Stimulated activated CD4-positive, alpha-beta T cell treated with anti-CD3 and anti-CD28 coated beads, TNF-alpha, amount 100 ng/mL, for 24 hours (primary cell): ENCODE measurements at places on chromosomes 1 and 21.

- no peak for DNase-seq
These were observed 64.8 kb downstream of the PRDM2 start for GRCh38 chr1:13764588-13765332.

- no peak for DNase-seq
These were observed 17.4 kb downstream of the HYI start for GRCh38 chr1:43436371-43436770.

- no peak for DNase-seq
These were observed 7.4 kb downstream of the SH2D2A start for GRCh38 chr1:156809281-156809680.

DNA sequence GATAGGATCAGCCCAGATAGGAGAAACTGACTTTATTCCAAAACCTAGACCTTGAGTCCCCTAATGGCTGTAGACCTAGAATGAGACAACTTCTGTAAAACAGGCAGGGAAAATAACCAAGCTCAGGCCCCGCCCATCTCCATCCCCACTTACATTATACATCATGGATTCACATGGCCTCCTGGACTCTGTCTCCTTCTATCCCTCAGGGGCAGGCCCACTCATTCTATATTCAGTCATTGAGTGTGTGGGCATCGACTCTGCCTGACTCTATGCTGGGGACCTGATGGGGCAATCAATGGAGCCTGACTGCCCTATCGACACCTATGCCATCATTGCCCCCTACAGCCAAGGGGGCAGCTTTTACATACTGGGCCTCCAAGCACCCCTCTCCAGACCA is 6.4 kb downstream of the AVPR1B start:
- no peak for DNase-seq

- DNase-seq = no peak
These were observed 116.8 kb downstream of the RABGAP1L start for GRCh38 chr1:174276087-174276486.

DNA sequence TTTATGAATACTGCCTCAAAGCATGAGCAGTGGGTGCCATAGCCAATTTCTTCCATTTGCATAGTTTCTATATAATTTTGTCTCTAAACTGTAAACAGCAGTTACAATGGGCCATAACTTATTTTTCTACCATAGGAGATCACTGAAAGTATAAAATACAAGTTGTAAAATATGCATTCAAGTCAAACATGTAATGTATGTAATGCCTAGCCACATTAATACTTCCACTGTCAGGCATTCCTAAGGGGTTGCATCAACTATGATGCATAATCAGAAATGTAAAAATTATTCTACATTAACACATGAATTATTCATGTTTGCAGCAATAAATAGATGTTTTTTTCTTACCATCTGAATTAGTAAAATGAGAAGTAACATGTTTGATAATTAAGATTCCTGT is 560.3 kb upstream of the ZP4 start:
- no peak for DNase-seq

GRCh38 chr1:225998560-225999226 is 450 bp downstream of the SDE2 start:
- DNase-seq = no peak

DNA sequence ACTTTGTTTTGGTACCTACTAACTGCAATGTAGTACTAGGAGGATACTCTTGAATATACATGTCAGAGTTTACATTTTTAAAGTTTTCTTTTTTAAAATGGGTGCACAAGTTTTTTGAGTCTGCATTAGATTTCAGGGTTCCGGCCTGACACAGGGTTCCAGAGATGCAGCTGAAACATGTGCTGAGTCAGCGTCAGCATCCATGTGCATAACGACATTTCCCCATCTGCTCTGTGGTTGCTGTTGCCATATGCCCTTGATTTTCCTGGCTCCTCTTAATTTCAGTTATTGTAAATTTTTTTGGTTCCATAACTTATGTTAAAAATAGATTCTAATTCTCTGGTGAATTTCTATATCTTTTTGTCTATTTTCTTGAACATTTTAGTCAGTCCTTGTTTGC is 12.3 kb upstream of the METTL13 start:
- no peak for DNase-seq

- DNase-seq = no peak
These were observed 60.0 kb downstream of the NRIP1 start for GRCh38 chr21:15004721-15005370.

- DNase-seq = no peak
These were observed 104.6 kb downstream of the TLR5 start for GRCh38 chr1:223038288-223039006.

DNA sequence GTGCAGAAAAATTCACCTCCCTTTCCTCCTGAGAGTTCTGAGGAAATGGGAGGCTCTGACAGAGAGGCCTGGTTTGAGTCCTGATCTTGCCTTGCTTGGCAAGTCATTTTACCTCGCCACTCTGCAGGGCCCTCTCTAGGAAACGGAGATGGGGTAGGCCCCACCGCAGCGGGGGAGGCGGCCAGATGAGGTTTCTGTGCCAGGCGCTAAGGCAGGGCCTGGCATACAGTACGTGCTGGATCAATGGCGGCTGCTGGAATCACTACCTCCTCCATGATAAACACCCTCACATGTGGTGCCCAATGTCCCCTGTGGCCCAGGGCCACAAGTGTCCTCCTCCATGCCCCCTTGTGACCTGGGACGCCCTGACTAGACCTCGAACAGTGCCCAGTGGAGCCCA is 499 bp upstream of the PLEKHG5 start:
- no peak for DNase-seq

- no peak for DNase-seq
These were observed 171.3 kb downstream of the HHAT start for GRCh38 chr1:210499956-210500355.

DNA sequence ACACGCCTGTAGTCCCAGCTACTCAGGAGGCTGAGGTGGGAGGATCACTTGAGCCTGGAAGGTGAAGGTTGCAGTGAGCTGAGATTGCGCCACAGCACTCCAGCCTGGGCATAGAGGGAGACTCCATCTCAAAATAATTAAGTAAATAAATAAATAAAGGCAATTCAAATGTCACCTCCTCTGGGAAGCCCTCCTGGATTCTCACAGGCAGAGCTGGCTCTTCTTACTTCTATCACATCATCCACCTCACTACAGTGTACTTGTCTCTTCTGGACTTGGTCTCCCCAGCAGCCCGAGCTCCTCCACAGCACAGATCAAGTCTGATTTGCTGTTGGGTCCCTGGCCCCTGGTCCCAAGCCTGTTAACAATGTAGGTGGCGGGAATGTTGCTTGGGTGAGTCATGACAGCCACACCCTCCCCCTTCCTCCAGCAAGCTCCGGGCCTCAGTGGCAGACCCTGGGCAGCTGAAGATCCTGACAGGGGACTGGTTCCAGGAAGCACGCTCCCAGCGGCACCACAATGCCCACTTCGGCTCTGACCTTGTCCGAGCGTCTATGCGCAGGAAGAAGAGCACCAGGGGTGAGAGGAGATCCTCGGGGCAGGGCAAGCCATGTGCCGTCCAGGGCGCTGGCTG is 5.3 kb downstream of the SYTL1 start:
- DNase-seq = no peak

DNA sequence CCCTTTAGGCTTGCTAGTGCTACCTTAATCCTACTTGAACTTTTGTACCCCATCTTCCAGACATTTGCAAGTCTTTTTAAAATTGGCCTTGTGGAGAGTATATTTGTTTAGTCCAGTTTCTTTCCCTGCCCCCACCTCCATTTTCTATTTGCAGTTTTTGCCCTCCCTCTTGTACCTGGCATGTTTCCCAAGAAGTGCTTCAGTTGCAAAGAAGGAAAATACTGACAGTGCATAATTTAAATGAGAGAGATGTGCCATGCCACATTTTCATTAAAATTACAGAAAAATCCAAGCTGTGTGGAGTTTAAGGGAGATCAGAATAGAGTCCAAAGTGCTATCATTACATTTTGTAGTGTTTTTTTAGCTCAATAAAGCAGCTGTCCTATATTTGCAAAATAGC is 150.0 kb upstream of the ADGRL2 start:
- no peak for DNase-seq

GRCh38 chr1:115051850-115052249 is 22.2 kb downstream of the TSHB start:
- no peak for DNase-seq

GRCh38 chr1:55374801-55375616 is 159.8 kb upstream of the USP24 start:
- DNase-seq = no peak

DNA sequence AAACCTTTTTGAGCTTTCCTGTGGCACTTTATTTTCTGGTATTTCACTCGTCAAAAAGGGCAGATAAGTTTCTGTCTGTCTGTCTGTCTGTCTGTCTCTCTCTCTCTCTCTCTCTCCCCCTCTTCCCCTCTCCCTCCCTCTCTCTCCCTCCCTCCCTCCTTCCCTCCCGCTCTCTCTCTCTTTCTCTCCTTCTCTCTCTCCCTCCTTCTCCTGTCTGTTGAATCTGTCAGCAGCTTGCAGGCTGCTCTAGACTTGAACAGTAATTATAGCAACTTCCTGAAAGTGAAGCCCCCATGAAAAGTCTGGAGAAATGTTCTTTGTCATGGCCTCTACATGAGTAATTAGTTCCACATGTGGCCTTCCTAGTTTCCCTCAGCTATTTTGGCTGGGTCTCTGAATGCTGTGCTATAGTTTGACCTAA is 275.2 kb upstream of the C1orf105 start:
- DNase-seq = no peak

DNA sequence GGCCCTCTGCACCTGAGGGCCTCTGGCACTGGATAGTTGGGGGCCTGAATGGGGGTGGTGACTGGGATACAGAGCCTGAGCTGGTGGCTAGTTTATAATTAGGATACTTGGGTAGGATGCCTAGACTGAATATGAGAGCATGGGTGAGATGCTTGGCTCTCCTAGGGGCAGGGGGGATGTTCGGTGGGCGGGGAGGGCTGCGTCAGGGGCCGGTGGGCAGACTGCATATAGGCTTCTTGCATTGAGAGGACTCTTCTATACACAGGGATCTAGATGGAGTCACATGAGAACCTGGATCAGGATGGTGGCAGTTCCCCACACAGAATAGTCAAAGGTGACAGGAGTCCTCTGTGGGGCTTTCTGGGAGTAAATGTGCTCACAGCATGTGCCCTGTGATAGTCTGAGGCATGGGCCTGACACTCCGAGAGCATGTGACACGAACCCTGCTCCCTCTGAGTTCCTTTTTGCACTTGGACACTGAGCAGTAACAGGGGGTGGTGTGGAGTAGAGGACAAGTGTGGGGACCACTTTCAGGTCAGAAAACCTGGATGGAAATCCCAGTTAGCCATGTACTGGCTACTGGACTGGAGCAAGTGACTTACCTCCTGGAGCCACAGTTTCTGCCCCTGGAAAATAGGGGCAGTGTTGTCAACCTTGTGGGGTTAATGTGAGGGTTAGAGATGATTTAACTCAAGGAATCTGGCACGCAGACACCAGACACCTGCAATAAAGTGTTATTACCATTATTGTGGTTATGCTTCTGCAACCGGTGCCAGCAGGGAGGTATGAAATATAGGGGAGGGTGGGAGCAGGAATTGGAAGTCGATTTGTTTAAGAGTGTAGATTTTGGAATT is 2.2 kb downstream of the MAP7D1 start:
- no peak for DNase-seq

DNA sequence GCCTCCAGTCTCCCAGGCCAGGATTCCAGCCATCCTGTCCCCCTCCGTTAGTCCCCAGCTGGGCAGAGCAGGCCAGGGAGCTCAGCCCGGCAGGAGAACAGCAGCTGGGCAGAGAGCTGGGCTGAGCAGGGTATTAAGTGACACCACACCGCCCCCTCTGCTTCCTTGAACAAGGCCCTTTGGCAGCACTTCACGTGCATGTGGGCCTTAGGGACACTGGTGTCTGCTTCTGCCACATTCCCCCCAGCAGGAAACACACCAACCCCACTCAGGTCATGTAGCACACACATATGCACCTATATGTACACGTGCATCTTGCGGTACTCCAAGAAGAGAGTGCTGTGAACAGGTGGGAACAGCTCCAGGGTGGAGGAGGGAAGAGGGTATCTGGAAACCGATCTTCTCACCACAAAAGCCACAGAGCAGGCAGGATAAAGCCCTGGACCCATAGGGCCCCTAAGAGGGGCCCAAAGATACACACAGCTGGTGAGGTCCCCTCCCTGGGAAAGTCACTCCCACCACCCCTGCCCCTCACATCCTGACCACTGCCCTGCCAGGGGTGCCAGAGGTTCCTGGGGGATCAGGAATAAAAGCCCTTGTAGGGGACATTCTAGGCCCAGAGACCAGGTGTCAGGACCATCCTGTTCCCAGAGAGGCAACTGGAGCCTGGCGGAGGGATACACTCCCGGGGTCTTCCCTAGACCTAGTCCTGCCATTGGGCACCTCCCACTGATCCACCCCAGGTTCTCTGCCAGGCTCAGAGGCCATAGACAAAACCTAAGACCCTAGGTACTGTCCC is 4.5 kb downstream of the EPHA2 start:
- DNase-seq = no peak

DNA sequence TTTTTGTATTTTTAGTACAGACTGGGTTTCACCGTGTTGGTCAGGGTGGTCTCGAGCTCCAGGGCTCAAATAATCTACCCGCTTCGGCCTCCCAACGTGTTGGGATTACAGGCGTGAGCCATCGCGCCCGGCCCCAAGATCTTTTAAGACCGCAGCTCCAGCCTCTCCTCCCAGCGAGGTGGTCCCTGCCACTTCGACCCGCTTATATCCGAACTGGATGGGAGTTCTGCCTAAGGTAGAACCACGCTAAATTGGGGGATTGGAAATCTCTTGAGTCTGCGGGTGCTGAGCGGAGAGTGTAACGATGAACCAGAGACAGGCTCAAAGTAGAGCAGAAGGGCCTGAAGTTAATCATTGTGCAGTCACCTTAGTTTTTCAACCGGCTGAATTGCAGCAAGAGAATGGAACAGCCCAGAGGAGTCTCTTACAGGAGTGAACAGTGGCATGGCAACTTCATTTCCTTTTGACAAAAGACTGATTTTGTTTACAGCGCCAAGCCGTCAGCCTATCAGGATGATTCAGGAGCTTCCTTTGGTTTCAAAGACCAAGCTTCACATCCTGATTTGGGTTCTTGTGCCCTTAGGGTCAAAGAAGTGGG is 726 bp upstream of the CYB5R1 start:
- no peak for DNase-seq
